CD4-positive, alpha-beta memory T cell (primary cell): ENCODE measurements at places on chromosomes 1 and 21.
A peak's percentile ranks its signal among the peaks of the same experiment; 100 is the strongest.

DNA sequence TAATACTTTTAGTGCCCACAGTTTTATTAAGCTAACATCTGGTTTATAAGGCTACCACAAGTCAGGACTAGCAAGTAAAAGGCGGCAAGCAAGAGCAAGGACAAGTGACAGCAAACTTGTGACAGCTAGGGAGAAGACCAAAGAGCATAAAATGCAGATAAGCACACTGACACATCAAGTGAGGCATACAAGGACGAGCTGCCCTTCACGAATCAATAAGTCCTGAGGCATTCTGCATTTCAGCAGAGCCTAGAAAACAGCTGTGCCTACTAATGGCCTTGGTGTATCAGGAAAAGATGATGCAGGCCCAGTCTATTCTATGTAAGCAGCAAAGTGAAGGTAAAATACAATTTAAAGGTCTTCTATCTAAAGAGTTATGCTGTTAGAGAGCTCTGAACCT lies 74.8 kb downstream of the KRTAP19-8 start:
- no peak for DNase-seq

DNA sequence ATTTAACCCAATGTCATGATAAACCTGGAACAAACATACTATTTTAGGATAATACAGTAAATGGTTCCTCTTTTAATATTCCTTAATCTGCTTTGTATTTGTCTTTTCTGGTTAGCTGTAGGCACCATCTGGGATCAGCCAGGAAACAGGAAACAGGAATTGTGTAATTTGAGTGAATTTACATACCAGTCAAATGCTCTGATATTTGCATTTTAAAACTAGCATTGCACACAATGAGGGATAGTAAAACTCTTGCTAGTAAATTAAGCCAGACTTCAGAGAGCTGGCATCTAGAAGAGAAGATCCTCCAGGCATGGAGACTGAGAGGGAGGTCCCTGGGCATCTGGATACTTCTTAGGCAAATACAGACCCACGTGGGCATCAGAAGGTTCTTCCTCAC lies 103.5 kb downstream of the HMCN1 start:
- DNase-seq, result no peak

DNA sequence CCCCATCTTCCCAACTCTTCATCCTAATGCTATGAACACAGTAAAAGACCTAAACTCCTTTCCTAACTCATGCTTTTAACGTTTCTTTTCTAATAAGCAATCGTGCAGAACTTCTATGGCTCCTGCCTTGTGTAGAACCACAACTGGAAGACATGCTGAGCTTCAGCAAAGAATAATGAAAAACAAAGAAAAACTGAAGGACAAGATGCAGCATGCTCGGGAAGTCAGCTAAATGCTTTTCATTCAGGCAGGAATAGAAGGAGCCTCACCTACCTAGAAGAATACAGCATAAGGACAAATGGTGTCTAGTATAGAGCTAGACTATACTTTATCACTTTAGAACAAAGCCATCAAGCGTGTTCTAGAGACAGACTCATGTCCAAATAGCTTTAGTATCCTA lies 45.9 kb downstream of the LUZP1 start:
- no peak for DNase-seq

DNA sequence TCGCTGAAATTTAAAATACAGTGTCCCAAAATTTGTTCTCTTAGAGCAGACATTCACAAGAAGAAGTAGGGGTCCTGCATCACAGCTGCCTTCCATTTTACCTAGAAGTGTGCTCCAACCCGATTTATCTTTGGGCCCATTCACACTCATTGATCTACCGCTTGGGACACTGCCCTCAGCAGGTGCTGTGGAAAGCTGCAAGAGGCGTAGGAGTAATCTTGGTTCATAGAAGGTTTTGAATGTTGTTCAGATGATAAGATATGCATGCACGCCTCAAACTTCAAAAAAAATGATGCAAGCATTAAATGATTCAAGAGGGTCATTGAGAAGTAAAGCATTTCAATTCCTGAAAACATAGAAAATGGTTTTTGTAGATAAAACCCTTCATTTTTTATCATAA lies 18.6 kb upstream of the C1orf105 start:
- DNase-seq, result no peak

DNA sequence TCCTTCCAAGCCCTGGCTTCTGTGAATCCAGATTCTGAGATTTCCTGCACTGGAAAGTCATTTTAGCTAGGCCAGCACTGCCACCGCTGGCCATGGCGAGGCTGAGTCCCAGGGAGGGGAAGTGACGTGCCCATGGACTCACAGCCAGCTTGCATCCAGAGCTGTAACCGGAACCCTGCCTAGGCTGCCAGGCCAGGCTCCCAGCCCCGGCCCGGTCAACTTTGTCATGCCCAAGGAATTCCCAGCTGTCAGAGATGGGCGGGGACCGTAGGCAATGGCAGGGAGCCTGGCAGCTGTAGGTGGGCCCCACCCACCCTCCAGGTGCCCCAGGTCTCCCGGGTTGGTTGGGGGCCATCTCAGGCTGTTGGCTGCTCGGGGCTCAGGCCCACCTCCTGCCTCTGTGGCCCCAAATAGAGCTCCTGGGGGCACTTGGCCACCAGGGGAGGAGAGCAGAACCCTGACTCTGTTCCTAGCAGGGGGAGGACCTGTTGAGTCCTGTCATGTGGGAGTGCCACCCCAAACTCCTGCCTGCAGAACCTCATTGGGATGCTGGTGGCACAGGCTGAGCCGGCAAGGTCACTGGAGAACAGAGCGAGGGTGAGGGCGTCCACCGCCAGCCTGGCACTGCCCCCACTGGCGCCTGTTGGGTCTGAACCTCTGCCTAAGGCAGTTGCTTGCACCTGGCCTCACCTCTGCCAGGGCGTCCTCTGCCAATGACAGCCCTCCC lies 57.8 kb downstream of the FOXO6 start:
- no peak for DNase-seq

DNA sequence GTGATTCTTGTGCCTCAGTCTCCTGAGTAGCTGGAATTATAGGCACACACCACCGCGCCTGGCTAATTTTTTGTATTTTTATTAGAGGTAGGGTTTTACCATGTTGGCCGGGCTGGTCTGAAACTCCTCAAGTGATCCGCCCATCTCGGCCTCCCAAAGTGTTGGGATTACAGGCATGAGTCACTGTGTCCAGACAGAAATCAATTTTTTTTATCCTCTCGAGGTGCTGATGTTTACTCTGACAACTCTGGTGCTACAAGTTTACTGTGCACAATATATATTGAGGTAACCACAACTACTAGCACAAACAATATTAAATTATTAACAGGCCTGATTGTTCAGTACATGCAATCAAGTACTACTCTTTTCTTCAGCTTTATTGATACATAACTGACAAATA lies 39.7 kb downstream of the F13B start:
- DNase-seq, result no peak

DNA sequence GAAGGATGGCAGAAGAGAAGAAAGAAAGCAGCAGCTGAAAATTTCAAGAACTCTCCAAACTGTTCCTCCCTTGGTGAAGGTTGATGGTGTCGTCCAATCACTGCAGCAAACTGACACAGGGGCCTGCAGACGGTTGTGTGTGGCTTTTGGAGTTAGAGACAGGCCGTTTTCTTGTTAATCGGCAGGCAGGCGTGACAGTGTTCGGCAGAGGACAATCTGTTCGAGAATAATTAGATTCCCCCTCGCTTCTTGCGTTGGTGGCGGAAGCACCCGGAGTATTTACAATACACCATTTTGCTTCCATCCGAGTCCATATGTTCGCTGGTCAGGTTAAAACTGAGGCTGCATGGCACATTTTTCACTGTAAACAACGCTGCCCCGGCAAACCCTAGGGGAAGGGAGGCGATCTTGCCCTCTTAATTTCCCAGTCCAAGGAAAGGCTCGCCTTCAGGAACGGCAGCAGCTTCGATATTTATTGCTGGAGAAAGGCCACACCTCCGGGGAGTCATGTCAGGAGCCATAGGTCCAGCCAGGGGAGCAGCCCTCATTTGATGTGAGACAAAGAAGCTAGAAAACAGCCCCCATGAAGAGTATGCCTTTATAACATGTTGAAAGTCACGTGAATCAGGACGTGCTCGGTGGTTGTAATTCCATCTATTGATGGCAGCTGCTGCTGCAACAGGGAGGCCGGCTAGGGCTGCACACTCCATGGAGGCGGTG lies 360.1 kb downstream of the SMYD3 start:
- DNase-seq, result no peak

DNA sequence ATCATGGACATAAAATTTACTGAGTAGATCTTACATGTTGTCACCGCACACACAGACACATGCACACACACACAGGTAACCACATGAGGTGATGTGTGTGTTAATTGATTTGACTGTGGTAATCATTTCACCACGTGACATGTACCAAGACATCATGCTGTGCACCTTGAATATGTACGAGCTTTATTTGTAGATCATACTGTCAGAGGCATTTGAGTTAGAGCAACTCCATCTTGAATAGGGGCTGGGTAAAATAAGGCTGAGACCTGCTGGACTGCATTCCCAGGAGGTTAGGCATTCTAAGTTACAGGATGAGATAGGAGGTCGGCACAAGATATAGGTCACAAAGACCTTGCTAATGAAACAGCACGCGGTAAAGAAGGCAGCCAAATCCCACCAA lies 31.7 kb upstream of the TRIM17 start:
- DNase-seq, result no peak

- peak; percentile 56 for DNase-seq
These were observed 24.8 kb upstream of the ITPKB start for GRCh38 chr1:226763905-226764264.

GRCh38 chr1:172916116-172916515 lies 134.6 kb downstream of the TNFSF18 start:
- DNase-seq, result no peak

DNA sequence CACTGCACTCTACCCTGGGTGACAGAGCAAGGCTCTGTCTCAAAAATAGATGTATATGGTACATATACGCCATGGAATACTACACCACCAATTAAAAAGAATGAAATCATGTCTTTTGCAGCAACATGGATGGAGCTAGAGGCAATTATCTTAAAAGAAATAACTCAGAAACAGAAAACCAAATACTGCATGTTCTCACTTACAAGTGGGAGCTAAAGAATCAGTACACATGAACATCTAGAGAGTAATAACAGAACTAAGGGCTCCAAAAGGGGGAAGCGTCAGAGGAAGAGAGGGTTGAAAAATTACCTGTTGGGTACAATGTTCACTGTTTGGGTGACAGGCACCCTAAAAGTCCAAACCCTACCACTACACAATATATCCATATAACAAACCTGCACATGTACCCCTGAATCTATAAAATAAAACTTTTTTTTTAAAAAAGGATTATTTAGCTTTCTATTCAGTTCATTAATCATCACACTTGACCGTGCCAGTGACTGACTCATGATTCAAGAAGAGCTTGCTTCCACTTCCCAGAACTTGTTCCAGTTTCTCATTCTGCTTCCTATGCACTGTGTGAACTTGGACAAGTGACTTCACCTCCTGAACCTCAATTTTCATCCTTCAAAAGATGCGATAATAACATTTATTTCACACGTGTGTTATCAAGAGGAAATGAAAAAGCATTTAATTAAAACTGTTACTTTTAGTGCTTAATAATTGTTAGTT lies 109.6 kb downstream of the PLPP3 start:
- DNase-seq, result no peak
